ENCODE measurements at places on chromosomes 2 and 18.

DNA sequence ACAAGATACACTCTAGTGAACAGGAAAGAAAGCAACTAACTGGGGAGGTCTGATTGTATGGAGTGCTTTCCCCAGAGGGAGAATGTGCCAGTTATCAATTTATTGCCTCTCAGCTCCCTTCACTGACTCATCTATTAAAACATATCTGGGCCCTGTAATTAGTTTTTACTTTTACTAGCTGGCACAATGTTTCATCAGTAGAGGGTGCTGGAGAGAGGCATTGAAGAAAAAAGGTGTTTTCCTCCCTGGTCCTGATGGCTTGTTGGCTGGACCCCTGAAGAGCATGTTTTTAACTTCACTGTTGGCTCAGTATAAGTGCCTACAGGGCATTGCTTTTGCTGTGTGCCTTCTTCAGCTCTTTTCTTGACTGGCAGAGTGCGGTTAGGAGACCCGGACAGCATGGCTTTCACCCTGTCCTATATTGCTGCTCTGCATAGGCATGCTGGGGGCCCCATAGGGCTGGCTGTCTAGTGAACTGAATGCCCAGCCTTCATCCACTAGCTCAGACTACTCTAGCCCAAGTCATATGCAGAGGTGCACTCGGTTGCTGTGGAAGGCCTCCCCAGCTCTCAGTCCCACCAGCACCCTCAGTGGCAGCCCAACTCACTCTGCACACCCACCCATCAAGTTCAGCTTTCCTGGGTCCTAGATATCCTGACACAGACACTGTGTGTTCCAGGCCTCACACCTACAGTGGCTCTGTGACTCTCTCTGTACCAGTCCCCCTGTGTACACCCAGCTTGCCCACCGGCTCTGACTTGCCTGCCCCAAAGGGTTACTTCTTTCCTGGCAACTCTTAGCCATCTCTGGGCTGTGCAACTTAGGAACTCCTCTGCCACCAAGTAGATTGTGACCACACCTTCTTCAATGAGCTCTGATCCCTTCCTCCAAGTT, 62.3 kb upstream of the ACYP2 start:
- DNase-seq = no peak

GRCh38 chr18:394262-394986, 106.1 kb downstream of the COLEC12 start:
- DNase-seq = no peak

GRCh38 chr2:178143481-178143880, 31.2 kb downstream of the RBM45 start:
- no peak for DNase-seq

DNA sequence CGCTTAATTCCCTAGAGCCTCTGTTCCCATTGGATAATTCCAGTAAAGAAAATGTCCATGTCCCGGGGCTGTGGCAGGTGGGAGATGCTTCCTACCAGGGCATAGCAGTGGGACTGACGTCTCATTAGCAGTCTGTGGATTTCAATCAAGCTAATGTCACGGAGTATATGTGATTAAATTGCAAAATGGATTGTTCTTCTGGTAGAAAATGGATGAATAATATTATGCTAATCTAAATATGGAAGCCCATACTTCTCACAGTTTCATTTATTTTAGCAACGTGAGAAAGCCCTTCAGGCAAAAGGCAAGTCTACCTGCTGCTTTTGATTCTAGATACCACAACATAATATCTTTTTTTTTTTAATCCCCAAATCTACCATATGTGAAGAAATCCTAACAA, 185.5 kb downstream of the DNER start:
- DNase-seq = no peak

- no peak for DNase-seq
These were observed 11.2 kb downstream of the STRN start for GRCh38 chr2:36954977-36955607.

- DNase-seq = peak; percentile 33
These were observed 159.4 kb upstream of the FOSL2 start for GRCh38 chr2:28233164-28233676.

- DNase-seq = no peak
These were observed 94.5 kb downstream of the DPP4 start for GRCh38 chr2:161979490-161979889.

Data from H54 (cell line).